ENCODE measurements at places on chromosomes 13 and 19. TPM values are rescaled to one million over a fixed set of nuclear protein-coding genes. Genes with fewer than 3 reads are reported as not detected.

Gene FFAR1
- polyA plus RNA-seq, result not detected

- DNase-seq, result no peak
These were observed 41.8 kb downstream of the TPT1 start for GRCh38 chr13:45299194-45299593.

GRCh38 chr13:35552172-35552844 lies 75.8 kb upstream of the MAB21L1 start:
- DNase-seq, result no peak

Gene OCEL1
- polyA plus RNA-seq, result 31.4 TPM

Gene FPR3
- polyA plus RNA-seq, result not detected

DNA sequence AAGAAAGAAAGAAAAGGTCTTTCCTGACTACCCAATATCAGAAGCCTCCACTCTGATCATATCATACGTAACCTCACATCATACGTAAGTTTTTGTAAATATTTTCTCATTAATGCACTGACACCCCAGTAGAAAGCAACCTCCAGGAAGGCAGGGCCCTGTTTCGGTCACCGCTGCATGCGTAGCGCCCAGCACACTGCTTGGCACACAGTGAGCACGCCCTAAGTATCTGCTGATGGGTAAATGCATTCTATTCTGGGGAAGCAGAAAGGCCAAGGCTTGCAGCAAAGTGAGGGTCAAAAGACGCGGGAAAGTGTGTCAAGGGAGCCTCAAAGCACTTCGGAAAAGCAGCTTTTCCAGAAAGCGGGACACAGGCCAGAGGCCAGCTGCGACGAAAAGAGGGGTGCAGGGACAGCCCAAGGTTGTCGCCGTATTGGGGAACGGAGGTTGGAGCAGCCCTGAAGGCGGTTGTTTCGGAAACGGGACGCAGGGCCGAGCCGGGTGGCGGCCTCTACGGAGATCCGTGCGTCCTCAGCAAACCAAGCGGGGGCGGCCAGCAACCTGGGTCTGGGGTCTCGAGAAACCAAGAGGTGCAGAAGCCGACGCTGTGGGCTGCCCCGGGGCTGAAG lies 463 bp downstream of the SUGP1 start:
- no peak for DNase-seq

Gene DACH1
- 0.72 TPM for polyA plus RNA-seq
